ENCODE measurements at places on chromosomes 12 and 14. TPM values are rescaled to one million over a fixed set of nuclear protein-coding genes. Genes with fewer than 3 reads are reported as not detected.

Gene SCNN1A
- polyA plus RNA-seq, result 13.2 TPM

Gene PPP1R36
- 0.81 TPM for polyA plus RNA-seq

Gene SIX1
- 0.01 TPM for polyA plus RNA-seq

Gene RILPL1
- polyA plus RNA-seq, result 22.2 TPM

Gene OR4K14
- not detected for polyA plus RNA-seq

Gene RNASE7
- 17.4 TPM for polyA plus RNA-seq

Gene ANKRD33
- not detected for polyA plus RNA-seq

Gene KRT77
- 1.3 TPM for polyA plus RNA-seq

Gene DAO
- polyA plus RNA-seq, result not detected

- DNase-seq, result no peak
Measured at GRCh38 chr12:120720234-120720986, 5.2 kb upstream of the ACADS start.

DNA sequence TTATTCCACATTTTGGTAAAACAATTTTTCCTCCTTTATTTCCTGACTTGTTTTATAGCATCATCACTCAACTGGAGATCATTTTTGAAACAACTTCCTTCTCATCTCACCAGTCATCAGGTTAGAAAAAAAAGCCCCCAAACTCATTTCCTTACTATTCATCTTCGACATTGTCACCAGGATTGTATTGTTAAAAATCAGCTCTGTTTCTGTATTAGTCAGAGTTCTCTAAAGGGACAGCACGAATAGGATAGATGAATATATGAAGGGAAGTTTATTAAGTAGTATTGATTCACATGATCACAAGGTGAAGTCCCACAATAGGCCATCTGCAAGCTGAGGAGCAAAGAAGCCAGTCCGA is 392.6 kb downstream of the FUT8 start:
- no peak for DNase-seq

DNA sequence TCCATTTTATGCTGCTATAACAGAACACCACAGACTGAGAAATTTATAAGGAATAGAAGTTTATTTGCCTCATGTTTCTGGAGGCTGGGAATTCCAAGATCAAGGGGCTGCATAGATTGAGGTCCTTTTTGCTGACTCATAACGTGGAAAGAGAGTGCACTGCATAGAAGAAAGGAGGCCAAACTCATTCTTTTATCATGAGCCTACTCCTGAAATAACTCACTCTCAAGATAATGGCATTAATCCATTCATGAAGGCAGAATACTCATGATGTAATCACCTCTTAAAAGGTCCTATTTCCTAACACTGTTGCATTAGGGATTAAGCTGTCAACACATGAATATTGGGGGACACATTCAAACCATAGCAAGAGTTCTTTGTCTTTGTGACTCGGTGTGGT is 60.0 kb upstream of the FBXO33 start:
- DNase-seq, result no peak

- DNase-seq, result no peak
Measured at GRCh38 chr12:10171973-10172728, at the start of gene OLR1. Gene OLR1 (minus strand): TSS chr12:10172132. CDS start chr12:10172077, 55 bp downstream.

DNA sequence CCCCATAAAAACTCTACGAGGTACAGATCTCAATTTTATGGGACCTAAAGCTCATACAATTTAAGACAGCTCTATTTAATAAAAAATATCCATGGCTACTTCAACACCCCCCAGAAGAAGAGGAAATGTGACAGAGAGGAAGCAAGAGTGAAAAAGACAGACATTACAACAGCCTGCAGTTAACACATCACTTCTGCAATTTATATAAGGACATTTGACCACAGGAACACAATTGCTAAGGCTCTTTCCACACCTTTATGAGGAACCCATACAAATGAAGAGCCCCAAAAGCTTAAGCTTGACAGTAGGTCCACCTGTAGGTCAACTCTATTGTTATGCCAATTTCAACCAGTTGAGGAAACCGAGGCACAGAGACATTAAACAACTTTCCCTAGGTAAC is 5.6 kb downstream of the OR10P1 start:
- no peak for DNase-seq

GRCh38 chr14:69650948-69651369 is 39.6 kb downstream of the SUSD6 start:
- DNase-seq, result no peak

DNA sequence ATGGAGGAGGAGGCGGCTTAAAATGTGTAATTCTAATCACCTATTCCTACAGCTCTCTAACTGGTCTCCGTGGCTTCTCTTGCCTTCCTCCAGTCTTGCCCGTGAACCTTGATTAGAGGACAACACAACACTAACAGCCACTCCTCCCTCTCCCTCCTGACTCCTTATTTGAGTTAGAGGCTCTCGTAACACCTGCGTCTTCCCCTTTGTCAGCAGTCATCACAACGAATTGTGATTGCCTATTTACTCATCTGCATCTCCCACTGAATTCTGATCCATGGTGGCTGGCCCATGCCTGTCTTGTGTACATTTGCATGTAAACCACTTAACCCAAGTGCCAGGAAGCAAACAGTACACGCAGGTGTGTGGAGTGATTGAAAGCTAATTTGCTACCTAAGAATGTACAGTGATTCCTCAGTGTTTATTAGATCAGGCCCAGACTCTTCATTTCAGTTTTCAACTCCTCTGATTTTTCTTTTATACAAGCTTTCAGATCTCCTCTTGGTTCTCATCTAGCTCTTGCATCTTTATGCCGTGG is 154.5 kb downstream of the MON2 start:
- no peak for DNase-seq

DNA sequence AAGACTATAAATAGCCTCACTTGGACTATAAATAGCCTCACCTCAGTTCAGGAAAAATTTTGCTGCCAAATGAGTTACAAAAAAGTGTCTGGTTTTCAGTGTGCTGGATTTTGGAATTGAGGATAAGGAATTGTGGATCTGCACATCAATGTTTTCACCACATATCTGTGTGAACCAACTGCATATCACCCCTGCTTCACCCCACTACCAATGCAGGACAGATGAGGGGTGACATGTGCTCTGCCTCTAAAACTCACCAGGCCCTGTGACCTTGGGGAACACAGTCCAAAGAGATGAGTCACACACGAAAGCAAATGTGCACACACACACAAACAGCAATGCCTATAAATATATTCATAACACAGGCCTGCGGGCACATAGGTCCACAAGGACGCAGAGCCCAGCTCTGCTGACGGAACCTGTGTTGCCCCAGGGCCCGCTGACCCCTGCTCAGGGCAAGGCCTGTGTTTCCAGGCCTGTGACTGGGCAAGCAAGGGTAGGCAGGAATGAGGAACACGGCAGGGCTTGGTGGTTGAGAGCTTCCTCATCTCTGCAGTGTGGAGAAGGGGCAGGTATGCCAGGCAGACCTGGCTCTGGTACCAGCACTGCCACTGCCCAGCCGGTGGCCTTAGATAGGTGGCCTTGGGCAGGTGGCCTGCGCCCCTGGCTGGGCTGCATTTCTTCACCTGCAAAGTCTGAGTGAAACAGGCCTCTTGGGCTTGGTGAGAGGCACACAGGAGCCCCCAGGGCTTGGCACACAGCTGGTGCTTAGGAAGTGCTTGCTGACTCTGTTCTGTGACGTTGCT is 82.4 kb downstream of the ARL6IP4 start:
- peak; percentile 46 for DNase-seq

- DNase-seq, result peak; percentile 46
Measured at GRCh38 chr12:124233041-124233796, 61.7 kb upstream of the RFLNA start.

DNA sequence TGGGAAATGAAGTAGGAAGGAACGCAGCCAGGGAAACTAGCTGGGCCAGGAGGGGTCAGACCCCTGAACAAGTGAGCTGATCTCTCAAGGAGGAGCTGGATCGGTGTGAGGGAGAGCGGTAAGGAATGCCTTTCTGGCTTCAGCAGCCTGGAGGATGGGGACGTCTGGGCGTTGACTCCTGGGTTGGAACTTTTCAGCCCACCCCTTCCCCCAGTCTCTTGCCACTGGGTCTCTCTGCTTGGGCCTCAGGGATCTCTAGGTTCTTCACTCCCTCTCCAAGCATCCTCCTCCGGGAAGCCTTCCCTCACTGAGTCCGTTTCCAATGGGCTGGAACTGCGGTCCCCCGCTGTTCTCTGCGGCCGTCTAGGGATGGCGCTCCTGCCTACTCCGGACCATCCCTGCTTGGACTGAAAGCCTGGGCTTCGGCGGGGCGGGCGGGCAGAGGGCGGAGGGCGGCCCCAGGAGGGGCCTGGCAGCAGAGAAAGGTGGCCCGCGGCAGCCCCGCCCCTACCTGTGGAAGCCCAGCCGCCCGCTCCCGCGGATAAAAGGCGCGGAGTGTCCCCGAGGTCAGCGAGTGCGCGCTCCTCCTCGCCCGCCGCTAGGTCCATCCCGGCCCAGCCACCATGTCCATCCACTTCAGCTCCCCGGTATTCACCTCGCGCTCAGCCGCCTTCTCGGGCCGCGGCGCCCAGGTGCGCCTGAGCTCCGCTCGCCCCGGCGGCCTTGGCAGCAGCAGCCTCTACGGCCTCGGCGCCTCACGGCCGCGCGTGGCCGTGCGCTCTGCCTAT is at the start of gene KRT7:
TSS of gene KRT7 (plus strand) at position 570 of the 788 bp plus-strand sequence. CDS start at position 624, 54 bp downstream.
- no peak for DNase-seq

GRCh38 chr14:58280954-58281787 is 17.2 kb upstream of the ARID4A start:
- peak; percentile 30 for DNase-seq

DNA sequence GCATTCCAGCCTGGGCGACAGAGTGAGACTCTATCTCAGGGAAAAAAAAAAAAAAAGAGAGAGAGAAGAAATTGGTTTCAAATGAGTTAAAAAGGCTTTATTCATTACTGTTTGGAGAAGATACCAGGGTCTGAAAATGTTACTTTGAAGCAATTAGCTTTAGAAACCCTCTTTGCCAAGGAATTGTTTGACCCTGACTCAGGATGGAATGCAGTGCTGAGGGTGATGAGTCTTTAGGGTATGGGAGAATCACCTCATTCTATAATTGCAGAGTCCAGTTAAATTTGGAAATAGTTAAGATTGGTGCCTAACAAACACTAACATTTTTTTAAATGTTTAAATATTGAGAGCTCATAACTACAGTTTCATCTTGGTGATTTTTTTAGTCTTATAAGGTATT is 13.3 kb downstream of the RAP1B start:
- DNase-seq, result no peak

DNA sequence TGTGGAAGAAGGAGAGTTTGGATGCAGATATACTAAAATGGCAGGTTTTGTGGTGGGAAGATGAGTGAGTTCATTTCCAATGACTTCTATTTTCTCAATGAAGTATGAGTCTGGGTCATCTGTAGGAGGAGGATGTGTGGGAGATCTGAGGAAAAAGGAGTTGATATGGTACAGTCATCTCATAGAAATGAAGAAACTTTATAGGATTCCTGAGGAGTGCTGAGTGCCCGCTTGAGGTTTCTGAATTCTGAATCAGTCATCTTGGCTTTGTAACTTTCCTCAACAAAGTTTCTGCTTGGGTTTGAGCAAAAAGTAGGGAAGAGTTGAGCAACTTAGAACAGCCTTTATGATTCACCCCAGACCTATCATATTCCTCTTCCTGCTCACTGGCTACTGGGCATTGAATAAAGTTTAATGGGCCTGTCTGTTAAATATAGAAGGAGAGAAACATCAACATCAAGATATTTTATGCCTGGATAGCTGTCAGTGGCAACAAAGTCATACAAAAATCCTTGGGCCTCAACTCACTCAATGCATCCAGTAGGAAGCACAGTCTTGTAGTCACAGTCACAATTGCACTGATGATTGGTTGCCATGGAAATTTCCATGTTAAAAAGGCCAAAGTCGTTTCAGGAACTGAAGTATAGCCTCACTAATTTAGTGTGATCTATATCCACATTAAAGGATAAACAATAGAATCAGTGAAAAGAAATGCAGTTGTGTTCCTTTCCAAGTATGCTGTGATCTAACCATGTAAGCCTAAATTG is 284.7 kb downstream of the DUSP6 start:
- peak; percentile 42 for DNase-seq

GRCh38 chr14:58560208-58560607 is 77.6 kb upstream of the DACT1 start:
- DNase-seq, result no peak

DNA sequence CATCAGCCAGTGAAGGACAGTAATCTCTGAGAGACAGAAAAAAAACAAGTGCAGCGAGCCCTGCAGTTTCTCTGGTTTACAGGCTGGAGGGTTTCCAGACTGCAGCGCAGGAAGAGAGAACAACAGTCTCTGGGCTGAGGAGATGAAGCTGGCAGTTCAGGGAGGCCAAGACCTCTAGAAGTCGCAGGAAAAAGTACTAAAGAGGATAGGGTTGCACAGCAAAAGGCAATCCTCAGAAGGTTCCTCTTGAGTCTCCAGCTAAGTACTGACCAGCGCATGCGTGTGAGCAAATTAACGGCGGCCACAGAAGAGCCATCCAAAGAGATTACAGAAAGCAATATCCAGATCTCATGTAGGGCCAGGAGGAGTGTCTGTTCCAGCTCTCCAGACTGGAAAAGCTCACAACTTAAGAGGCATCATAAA is 12.2 kb upstream of the CCDC60 start:
- DNase-seq, result no peak

GRCh38 chr12:1592444-1593173 is 1.8 kb downstream of the FBXL14 start:
- DNase-seq, result no peak

GRCh38 chr12:988646-989045 is 2.4 kb upstream of the ERC1 start:
- DNase-seq, result no peak

DNA sequence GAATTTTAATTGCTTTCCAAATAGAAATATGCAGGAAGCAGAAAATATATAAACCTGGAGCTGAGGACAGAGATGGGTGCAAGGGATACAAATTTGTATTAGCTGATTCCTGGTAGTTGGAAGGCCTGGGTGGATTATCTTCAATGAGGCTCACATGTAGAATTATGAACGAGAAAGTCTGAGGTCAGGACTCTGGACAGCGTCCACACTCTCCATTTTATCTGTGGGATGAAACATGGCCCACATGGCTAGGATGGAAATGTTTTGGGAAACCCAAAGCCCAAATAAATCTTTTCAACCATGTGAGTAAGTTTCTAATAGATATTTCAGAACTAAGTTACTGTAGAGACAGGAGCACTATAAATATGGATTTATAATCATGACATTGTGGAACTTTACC is 256.1 kb downstream of the APAF1 start:
- no peak for DNase-seq
